Stimulated activated CD4-positive, alpha-beta T cell treated with anti-CD3 and anti-CD28 coated beads, Interleukin-15, amount 100 ng/mL, for 1 hour (primary cell): ENCODE measurements at places on chromosomes 16 and 17.

- DNase-seq = peak; percentile 33
Measured at GRCh38 chr17:8300627-8301242, 5.5 kb upstream of the SLC25A35 start.

DNA sequence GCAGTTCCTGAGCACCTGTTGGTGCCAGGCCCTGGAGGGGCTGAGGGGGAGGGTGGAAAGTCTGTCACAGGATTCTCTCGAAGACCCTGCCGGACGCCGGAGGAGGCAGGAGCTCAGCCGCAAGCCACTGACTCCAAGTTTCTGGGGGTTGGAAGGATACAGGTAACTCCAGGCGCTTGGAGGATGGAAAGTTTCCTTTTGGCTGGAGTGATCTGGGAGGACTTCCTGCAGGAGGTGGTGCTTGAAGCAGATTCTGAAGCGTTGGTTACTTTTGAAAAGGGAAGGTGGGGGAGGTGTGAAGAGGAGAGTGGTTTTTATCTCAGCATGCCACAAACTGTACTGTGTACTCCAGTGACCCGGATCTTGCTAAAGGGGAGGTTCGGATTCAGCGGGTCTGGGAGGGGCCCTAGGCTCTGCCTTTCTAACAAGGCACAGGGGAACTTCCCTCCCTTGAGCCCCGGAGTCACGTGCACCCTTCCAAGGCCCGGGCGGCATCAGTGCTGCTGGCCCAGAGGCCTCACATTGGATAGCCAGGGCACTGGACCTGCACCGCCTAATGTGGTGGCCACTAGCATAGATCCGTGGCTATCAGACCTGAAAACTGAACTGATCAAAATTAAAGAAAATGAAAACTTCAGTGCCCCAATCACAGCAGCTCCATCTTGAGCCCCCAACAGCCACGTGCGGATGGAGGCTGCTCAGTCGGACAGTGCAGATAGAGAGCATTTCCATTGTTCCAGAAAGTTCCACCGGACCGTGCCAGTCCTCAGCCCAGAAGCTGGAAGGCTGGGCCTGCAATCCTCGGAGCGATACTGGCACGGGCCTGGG, 42.2 kb upstream of the GSE1 start:
- DNase-seq = no peak

DNA sequence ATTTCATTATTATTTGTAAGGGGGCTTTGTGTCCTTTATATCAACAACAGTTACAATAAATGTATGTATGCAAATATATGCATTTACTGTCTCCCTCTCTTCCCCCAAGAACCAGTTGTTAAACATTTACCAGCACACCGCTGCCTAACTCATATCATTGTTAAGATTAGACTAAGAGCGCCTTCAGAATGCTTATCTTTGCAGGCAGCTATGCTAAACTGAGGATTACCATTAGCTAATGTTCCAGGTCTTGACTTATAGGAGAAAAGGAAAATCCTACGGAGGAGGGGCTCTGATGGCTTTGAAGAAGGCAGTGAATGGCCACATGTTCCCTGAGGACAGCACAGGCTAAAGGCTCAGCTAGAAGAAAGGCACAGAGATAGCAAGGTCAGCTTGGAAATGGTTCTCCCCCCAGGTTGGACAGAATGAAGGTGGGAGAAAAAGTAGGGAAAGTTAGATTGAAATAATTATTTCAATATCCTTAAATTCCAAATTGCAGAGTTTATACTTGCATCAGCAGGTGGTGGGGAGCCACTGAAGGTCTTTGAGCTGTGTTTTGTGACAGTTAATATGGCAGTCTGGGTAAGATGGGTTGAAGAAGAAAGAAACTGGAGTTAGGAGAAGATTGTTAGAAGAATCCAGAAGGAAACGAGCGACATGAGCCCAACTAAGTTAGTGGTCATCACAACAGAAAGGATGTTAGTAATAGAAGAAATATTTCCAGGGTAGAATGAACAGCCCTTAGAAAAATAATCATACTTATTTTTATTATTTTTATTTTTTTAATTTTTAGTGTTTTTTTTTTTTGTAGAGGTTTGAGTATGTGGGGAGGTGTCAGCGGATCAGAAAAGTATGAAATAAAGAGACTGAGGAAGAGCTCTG, 87.0 kb upstream of the MAF start:
- DNase-seq = no peak

DNA sequence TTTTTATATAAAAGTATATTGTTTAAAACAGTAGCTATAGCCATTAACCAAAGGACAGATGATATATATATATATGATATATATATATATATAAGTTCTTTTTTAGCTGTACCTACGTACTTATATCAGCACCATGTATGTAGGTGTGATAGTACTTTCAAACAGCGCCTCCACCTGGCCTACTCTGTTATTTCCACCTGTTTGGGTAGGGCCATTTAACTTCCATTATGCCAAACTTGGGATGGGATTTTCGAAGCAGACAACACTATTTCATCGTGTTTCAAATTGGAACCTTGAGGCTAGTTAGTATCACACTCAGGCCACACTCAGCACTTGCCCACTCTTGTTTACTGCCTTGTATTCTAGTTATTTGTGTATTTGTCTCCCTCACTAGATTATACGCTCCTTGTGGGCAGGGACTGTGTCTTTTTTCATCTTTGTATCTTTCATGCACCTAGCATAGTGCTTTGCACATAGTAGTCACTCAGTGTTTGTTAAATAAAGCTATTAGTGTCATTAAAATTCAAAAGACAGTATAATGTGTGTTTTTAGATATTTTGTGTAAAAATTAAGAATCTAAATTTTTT, 11.8 kb upstream of the CLTC start:
- no peak for DNase-seq

GRCh38 chr17:47946516-47946915, 5.1 kb downstream of the PNPO start:
- no peak for DNase-seq

- DNase-seq = no peak
Measured at GRCh38 chr17:60164697-60165096, 14.9 kb downstream of the CA4 start.

DNA sequence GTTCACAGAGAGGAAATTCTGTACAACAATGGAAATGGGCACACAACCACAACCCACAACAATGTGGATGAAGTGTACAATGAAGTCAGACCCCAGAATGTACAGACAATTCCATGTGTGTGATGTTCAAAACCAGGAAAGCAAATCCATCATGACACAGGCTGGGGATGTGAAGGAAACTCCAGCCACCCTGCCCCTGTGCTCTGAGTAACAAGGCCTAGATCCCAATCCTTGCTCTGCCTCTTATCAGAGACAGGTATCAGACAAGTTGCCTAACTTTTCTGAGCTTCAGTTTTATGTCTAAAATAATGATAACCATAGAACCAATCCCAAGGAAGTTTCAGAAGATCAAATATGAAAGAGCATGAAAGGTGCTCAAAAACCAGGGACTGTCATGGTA, 1.8 kb upstream of the C16orf95 start:
- DNase-seq = no peak

DNA sequence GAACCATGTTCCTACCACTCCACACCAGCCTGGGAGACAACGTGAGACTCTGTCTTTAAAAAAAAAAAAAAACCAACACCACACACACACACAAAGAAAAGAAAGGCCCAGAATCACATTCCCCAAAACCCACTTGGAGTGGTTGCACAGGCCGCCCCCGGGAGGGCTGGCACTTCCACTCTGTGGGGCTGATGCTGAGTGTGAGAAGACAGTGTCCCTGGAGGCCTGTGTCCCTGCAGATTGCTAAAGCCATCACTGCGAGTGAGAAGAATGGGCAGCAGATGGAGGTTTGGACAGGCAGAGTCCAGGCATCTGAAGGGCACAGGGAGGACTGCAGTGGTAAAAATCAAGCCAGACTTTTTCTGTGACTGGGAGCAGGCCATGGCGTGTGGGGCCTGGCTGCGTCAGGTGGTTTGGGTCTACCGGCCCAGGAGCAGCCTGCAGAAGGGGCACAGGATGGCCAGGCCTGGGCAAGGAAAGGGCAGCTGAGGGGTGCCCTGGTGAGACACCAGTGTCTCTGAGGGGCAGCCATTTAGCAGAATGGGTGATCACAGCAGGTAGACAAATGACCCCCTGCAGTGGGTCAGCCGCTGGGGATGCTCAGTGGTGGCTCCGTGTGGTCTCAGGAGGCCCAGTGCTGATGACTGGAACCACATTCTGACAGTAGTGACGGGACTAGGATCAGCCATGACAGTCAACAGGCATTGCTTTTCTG, 13.1 kb downstream of the CTRB2 start:
- no peak for DNase-seq

DNA sequence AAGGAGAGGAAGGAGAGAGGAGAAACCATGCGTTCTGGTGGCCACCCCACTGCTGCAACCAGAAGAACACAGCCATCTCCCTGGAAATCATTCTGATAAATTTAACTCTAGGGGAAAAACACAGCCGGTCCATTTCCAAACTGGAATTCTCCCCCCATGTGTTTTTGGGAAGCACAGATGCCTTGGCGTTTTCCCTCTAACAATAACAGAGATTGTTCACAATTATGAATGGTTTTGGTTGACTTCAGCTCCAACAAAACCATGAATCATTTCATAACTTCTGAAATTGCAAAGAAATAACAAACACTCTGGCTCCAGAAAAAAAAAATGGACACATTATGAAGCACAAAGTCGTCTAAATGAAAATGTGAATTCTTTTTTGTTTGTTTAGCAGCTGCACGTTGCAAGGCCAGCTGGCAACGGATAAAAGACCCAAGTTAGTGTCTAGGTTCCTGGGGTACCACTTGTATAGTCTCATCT, 46.2 kb downstream of the GNAO1 start:
- DNase-seq = no peak
